Upper lobe of right lung (tissue), 1 donor: ENCODE measurements at places on chromosomes 1 and 21.

- DNase-seq = no peak
Observed at GRCh38 chr1:42420911-42421585, 34.8 kb downstream of the ZMYND12 start.

DNA sequence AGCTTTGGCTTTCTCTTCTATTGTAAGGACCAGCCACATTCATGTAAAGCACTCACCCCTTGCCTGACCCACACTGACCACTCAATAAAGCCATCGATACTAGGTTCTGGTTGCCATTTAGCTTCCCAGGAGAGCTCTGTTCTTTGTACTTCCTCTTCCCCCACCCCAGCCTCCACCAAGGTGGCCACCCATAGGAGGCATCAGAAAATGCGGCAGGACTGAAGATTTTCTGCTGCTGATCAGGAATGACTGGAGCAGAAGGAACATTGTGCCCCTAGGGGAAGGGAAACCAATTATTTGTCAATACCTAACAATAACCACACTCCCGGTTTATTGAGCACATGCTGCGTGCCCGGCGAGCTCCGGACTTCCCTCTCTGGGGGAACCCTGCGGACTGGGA lies 5.2 kb upstream of the SMIM12 start:
- no peak for DNase-seq

GRCh38 chr1:210663730-210664573 lies 335.2 kb downstream of the HHAT start:
- DNase-seq = no peak

DNA sequence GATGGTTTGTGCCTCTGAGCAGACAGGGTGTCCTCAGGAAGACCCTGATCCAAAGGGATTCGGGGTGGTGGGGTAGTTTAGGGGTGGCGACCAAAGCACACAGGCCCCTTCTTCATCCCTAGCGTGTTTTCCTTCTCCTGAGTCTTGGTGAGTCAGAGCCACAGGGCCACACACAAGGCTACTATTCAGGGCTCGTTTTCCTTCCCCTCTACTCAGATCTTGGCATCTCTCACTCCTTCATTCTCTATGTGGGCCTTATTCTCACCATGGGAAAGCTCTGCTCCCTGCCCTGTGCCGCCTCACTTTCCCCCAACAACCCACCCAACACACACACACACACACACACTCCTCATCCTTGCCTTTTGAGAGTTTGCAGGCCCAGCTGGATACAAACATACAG lies 43.6 kb upstream of the WNT2B start:
- no peak for DNase-seq

DNA sequence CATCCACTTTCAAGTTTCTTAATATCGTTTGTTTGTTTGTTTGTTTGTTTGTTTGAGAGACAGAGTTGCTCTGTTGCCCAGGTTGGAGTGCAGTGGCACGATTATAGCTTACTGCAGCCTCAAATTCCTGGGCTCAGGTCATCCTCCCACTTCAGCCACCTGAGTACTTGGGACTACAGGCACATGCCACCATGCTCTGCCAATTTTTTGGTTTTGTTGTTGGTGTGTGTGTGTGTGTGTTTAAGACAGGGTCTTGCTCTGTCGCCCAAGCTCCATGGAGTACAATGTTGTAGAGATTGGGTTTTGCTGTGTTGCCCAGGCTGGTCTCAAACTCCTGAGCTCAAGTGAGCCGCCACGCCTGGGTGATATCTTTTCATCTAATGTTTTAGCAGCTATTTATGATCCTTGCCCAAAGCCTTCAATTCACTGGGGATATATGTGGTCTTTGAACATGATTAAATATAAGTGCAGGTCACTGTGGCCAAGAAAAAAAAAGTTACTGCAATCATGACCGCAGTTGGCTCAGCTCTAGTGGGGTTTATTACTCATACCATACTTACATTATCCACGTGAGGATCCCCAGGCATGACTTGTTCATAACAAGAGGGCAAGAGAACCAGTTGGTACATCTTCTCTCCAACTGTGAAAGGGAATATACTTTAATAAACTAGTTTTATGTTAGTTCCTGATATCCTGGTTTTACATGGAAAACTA lies 8.0 kb downstream of the RRP1B start:
- DNase-seq = no peak

- no peak for DNase-seq
Observed at GRCh38 chr1:246856371-246856770, 75.4 kb downstream of the AHCTF1 start.

GRCh38 chr21:41674402-41674801 lies 92.5 kb downstream of the RIPK4 start:
- peak; percentile 8 for DNase-seq

DNA sequence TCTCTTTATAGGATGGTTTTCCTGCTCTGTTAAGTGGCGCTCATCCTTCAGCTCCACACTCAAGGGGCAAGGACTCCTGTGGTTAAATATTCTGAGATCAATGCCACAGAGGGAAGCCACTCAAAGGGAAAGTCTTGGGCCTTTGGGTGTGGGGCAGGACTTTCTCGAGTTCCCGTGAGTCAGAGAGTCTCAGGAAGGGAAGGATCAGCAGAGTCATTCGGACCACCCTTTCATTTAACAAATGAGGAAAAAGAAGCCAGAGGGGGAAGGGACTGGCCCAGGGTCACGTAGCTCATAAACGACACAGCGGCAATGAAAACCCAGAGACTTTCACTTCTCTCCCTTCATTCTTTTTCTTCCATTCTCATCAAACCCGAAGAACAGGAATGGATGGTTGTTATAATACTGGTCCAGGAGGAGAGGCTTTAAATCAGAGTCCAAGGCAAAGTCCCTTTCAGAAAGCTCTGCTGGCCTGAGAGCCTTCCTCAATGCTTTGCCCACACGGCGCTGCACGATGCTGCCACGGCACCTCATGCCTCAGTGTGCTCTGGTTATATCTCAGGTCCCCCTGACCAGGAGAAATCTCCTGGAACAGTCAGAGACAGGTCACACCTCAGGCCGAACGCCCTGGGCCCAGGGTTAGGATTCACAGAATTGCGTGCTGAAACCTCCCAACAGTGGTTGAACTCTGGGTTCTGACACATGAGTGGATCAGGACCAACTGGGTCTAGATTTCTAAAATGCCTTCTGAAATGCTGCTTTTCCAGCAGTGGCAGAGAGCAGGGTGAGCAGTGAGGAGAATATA lies 65.3 kb downstream of the TENT5C start:
- no peak for DNase-seq

DNA sequence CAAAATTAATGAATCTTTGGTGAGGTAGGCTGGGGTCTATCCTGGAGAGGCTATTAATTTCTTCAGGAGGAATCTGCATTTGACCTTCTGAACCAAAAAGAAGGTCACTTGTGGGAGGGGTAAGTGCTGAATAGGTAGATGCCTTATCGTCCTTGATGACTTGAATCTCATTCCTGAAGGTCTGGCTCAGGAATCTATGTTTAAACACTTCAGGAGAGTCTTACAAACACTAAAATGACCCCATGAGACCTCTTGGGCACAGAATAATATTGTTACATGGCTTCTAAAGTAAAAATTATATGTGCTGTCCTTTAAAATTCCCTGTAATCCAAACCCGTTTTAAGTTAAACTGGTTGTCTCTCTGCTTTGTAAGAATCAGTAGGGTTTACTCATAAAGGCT lies 55.0 kb upstream of the FGGY start:
- no peak for DNase-seq

DNA sequence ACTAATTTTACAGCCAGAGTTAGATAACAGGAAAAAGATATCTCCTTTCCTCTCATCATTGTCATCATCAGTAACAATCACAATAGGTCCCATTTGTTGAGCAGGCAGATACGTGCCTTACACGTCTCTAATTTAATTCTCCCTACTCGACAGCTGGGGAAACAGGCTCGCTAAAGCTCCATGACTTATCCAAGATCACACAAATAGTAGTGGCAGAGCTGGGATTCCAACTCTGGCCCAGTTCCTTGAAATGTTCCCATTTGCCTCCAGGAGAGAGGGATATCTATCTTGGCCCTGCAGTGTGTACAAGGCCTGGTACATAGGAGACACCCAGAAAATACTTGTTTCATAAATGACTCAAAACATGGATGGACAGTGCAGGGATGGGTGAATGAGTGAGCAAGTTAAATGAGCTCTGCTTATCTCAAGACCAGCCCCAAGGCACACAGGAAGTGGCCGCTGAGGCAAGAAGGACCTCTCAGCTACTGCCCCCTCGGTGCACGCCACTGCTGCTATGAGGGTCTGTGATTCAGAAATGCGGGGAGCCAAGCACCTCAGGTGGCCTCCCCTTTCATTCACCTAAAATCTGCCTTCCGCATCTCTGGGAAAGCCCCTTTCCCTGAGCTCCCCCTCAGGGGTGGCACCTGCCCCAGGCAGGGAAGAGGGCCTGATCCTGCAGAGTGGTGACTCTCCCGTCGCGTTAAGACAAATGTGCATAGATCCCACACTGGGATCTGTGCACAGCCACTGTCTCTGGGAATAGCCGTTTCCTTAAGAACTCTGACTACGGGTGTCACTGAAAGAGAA lies 3.6 kb downstream of the KCNN3 start:
- no peak for DNase-seq

GRCh38 chr1:226864311-226864710 lies 6.1 kb upstream of the PSEN2 start:
- no peak for DNase-seq

DNA sequence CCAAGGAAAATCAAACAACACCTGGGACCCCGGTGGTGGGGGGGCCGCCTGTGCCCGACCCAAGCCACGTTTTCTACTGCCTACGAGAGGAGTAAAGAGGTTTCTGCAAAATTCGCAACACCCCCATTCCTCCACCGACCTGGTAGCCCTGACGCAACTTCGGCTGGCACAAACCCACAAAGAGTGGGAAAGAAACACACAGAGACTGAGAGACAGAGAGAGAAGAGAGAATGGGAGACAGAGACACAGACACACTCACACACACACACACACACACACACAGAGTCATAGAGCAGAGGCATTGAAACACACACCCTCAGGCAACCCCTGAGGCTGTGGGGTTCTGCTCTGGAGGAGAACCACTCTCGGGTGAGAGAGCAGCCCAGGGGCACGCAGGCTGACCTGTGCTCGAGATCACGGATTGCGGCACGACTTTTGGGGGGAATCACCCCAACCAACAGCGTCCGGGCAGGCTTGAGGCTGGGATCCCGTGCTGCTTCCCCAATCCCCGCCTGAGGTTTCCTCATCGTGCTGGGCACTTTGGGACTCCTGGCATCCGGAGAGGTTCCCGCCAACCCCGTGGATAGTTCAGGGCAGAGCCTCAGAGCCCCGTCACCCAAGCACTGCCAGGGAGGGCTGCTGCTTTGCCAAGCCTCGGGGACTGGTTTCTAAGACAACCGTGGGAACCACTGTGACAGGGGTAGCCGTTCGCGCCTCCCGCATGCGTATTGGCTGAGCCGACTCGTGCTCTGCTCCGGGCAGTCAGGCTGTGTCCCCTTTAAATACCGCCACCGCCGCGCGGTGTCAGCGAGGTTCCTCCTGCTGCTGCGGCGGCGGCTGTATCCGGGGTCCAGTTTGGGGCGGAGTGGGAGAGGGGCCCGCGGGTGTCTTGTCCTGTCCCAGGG lies 682.4 kb upstream of the TPTE start:
- peak; percentile 71 for DNase-seq

DNA sequence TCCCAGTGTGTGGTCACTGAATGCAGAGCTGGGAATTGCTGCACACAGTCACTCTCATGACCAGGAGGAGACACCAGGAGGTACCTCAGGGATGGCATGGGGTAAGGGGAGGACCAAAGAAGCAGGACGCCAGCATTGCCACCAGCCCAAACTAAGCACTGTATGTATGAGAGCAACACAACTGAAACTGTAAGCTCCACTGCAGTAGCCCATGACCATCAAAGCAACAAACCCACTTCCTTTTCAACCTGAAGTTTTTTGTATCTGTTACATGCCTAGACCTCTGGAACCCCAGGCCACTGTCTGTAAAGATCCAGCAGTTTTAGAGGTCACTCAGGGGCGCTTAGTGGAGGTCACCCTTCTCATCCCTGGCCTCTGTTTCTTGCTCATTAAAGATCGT lies 164.3 kb downstream of the SETD4 start:
- DNase-seq = no peak

- DNase-seq = no peak
Observed at GRCh38 chr1:217134857-217135568, 411.8 kb upstream of the ESRRG start.

GRCh38 chr1:160451119-160451858 lies 50.9 kb downstream of the VANGL2 start:
- DNase-seq = no peak

DNA sequence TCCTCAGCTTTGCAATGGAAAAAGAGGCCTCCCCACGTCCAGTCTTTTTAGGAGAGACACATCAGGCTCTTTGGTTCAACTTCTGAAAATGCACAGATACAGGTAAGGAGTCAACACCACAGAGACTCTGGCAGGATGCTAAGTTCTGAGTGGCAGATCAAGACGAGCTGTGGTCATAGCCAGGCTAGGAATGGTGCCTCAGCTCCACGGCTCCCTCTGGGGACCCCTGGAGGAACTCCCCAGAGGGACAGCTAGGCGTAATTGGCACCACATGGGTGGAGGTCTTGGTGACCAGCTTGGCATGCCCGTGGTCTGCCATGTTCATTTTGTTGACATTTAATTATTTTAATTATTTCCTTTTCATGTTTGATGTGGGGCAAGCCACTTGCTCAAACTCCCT lies 206.1 kb downstream of the KAZN start:
- DNase-seq = no peak

DNA sequence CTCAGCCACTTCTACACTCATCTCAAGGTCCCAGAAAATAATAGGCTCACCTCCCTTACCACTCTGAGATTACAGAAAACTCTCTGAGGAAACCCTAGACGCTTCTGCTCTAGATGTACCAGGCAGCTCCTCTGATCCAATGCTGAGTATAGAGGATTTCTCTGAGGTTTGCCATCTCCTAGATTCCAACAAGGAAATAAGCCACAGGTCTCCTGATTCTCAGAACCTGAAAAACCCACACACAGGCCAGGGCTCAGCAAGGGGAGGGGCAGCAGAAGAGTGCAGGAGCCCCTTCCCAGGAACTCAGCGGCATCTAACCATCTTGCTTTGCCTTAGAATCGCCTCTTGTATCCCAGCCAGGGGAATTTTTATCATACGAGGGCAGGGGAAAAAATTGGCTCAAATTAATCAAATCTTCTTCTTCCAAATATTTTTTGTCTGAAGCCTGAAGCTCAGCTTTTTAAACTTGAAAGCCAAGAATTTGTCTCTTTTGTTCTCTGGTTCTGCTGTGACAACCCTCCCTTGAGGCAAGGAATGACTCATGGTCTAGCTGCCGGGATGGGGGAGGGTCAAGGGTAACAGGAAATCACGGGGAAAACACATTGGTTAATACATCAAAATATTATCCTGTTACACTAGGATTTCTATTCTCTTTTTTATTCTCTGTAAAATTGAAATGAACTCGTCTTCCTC lies 30.8 kb downstream of the GORAB start:
- DNase-seq = peak; percentile 57

DNA sequence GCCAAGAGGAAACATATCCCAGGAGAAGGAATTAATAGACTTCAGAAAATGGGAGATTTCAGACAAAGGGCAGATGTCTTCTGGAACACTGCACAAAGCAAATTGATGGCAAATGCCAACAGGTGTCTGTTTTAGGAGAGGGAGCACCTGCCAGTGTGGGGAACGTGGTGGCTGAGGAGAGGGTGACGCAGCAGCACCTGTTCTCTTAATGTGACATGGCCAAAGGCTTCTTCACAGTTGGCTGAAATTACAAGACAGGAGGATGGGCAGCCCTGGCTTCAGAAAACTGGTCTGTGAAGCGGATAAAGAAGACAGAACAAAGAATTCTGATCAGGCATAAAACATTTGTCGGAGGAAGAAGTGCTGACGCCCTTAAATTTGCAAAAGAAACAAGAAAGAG lies 178.7 kb upstream of the RUNX1 start:
- no peak for DNase-seq

- DNase-seq = peak; percentile 35
Observed at GRCh38 chr1:11070876-11071275, 11.1 kb upstream of the SRM start.
